ENCODE measurements at places on chromosomes 13 and 19.
A peak's percentile ranks its signal among the peaks of the same experiment; 100 is the strongest.

- DNase-seq, result no peak
These were observed 29.2 kb downstream of the SYDE1 start for GRCh38 chr19:15136234-15136954.

DNA sequence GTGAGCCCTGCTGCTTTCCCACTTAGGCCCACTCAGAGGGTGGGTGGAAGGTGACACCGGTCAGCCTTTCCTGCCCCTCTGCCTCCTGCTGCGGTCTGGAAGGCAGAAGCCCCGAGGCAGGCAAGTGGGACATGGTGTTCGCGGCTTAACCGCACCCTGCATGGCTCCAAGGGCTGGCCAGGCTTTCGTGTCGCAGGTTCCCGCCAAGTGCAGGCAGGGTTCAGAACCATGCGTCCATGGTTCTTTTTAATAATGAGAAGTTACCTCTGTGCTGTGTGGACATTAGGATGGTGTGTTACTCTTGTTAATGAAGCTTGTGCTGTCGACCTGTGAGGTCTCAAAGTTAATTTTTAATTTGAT lies 986 bp downstream of the DGKH start:
- DNase-seq, result no peak

GRCh38 chr13:98411617-98412265 lies 165.2 kb downstream of the STK24 start:
- DNase-seq, result no peak

GRCh38 chr13:60028021-60028420 lies 135.7 kb downstream of the DIAPH3 start:
- DNase-seq, result no peak

GRCh38 chr19:1285737-1286360 lies at the start of gene EFNA2:
TSS of gene EFNA2 (plus strand) at chr19:1285873. CDS start at chr19:1286169, 296 bp downstream.
- no peak for DNase-seq

GRCh38 chr13:36102721-36103120 lies 28.5 kb downstream of the DCLK1 start:
- no peak for DNase-seq

DNA sequence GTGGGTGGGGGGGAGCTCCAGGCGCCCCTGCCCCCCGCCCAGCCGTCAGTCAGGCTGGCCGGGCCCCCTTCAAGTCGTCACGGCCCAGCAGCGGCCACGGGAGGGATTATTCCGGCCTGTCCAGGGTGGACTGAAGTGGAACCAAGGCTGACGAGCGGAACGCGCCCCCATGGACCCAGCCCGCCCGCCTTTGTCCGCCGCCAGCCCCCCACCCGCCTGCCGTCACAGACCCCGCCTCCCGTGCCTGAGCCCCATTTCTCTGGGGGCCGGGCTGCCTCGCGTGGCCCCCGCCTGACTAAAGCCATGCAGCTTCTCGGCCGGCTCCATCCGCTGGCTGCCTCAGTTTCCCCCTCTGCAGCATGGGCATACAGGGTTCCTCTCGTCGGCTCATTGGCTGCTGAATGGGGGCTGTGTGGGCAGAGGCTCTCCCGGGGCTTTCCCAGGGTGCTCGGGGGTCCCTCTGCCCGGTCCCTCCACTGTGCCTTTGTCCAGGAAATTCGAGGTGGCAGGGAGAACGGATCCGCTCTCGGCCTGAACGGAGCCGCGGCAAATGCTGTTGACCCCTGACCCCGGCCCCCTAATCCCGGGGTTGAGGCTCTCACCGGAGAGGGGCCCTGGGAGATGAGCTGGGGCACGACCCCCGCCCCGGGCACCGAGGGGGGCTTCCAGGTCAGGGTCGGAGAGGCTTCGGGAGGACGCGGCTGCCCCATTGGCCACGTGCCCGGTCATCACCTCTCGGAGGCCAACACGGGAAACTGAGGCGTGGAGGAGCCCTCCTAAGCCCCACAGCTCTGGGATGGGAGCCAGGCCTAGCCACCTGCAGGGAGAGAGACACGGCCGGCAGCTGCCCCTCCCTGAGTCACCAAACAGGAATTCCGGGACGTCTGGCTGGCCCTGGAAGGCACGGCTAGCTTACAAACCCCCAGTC lies 27.4 kb downstream of the EFNA2 start:
- no peak for DNase-seq

GRCh38 chr19:45973553-45974338 lies at the start of gene NOVA2:
TSS of gene NOVA2 (minus strand) at chr19:45973865. CDS start at chr19:45973351, 514 bp downstream.
- peak; percentile 61 for DNase-seq

DNA sequence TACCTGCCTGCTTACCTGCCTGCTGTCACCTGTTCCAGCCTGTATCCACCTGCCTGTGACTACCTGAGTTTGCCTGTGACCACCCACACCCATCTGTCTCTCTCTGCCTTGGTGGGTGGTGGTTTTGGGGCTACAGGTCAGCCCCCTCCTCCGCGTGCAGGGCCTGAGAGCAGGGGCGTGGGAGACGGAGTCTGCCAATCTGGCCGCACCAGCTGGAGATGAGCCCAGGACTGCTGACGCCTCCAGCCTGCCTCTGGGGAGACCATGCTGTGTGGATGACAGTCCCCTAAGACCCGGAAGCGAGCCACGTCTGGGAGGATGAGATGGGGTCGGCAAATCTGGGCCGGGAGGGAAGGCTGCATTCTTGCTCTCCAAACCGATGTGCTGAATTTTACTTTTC lies 15.9 kb upstream of the KCTD15 start:
- DNase-seq, result no peak

GRCh38 chr13:85347251-85347650 lies 452.0 kb downstream of the SLITRK6 start:
- DNase-seq, result no peak

GRCh38 chr13:55613429-55614187 lies 1527.1 kb upstream of the PRR20A start:
- no peak for DNase-seq

- DNase-seq, result no peak
These were observed 6.5 kb upstream of the RSPH6A start for GRCh38 chr19:45821570-45821969.

DNA sequence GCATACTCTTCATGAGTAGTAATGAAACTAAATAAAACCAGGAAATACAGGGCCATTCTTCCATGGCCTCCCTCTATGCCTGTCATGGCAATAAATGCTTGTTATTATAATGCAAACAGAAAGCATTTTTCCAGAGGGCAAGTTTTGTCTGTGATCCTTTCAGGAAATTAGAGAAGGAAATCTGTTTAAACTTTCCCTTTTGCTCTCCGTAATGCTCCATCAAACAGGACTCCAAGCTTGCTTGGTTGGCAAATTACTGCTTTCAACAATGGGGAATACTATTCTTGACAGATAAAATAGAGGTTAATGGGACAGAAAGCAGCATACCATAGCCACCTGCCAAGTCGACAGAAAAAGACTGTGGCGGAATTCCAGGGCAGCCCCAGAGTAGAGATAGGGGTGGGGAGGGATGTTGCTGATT lies 252.5 kb downstream of the LHFPL6 start:
- DNase-seq, result no peak

DNA sequence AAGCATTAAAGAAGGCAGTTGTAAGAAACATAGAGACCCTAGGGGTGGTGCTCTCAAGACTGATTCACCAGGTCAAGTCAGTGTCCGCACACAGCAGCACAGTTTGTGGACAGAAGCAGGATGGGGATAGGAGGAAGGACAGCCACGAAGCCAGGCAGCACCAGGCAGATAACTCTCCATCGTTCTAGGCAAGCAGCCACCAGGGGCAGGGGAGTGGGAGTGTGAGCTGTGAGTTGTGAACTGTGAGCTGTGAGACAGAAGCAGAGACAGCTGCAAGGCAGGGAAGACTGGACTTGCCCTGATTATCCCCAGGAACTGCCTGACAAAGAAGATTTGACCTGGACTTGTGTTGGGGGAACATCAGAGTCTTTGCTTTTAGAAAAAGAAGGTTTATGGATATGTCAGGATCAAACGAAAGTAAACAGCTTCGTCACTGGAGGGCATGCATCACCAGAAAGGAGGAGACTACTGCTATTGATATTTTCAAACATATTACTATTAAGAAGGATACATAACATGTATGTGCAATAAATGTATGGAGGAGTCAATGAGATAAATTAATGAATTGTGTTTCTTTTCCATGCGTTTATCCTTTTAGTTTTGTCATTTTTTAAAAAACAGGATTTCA lies 286.1 kb downstream of the IRS2 start:
- no peak for DNase-seq

DNA sequence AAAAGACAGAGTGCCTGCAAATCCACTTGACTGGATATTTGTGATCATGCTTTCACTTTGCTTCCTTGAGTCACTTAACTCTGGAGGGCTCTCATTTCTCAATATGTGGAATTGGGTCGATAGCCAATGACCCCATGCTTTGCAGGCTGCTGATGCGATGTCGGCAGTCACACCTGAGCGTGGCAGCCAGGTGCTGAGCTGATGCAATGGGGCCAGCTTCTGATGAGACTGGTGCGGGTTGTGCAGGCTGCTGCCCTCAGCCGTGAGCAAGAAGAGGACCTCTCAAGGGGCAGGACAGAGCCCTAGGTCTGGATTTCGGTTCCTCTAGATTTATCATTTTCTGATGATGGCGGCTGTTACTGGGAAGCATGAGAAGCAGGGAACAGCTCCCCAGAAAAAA lies 334.1 kb downstream of the TEX29 start:
- no peak for DNase-seq

- no peak for DNase-seq
These were observed 75.9 kb downstream of the FRY start for GRCh38 chr13:32107474-32107873.

GRCh38 chr13:95676762-95677563 lies at the start of gene DNAJC3:
TSS of gene DNAJC3 (plus strand) at chr13:95677139. CDS start at chr13:95677256, 117 bp downstream.
- DNase-seq, result peak; percentile 97

DNA sequence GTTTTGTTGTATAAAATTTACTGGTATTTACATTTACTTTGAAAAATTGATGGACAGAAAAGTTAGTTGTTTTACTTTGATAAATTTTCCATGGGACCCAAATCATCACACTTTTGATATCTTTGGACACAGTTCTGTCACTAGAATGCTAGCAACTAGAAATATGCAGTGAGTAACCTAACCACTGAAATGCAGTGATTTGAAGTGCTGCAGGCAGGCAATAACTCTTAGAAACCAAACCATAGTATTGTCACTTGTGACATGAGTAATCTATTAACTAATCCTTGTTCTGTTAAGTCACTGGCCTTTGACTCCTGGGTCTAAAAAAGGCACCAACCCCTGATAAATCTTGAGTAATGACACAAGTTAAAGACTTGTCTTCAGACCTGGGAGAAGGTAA lies 620.0 kb upstream of the ATXN8OS start:
- no peak for DNase-seq

GRCh38 chr13:26821672-26822071 lies 61.1 kb upstream of the GPR12 start:
- no peak for DNase-seq

- no peak for DNase-seq
These were observed 22.4 kb upstream of the MATK start for GRCh38 chr19:3808420-3809143.

DNA sequence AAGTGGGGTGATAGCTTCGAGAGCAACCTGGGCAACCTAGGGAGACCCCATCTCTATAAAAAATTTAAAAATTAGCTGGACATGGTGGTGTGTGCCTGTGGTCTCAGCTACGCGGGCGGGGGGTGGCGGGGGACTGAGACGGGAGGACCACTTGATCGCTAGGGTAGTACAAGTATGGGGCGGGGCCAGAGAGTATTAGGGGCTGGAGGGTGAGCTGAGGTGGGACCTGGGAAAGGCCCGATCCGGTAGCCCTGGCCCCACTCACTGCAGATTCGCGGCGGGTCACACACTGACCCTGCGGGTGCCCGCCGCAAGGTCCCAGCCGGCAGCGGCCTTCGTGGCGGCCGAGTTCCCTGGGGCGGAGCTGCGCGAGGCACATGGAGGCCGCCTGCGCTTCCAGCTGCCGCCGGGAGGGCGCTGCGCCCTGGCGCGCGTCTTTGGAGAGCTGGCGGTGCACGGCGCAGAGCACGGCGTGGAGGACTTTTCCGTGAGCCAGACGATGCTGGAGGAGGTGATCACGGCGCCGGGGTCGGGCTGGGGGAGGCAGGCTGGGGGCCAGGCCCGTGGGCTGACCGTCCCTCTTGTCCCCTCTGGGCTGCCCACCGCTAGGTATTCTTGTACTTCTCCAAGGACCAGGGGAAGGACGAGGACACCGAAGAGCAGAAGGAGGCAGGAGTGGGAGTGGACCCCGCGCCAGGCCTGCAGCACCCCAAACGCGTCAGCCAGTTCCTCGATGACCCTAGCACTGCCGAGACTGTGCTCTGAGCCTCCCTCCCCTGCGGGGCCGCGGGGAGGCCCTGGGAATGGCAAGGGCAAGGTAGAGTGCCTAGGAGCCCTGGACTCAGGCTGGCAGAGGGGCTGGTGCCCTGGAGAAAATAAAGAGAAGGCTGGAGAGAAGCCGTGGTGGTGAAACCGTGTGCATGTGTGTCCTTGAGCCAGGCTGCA lies 2.0 kb upstream of the ARHGAP45 start:
- DNase-seq, result peak; percentile 73
